Ovary (tissue), 10 donors: ENCODE measurements at places on chromosomes 4 and X. TPM values are rescaled to one million over a fixed set of nuclear protein-coding genes. Genes with fewer than 3 reads are reported as not detected.

DNA sequence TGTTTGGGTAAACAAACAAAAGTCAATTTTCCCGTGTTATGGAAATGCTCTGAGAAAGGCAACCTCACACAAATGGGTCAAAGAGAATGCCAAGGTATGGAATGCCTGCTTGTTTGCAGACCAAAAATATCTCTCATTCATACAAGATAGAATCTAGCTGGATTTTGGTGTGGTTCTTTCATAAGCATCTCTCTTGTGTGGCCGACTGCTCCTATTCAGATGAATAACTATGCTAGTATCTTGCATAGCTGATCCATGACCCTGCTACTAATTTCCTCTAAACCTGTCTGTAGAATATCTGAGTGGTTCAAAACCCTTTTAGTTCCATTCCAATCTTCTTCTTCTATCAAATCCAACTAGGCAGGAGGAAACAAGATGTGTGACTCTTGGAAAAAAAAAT is 28.2 kb upstream of the SORBS2 start:
- H3K27ac ChIP-seq = no peak overlapping the region
- DNase-seq = no peak
- H3K27me3 ChIP-seq = no peaks in the 10 kb centered on the region
- no peaks in the 10 kb centered on the region for H3K36me3 ChIP-seq
- no peak overlapping the region for H3K4me3 ChIP-seq

DNA sequence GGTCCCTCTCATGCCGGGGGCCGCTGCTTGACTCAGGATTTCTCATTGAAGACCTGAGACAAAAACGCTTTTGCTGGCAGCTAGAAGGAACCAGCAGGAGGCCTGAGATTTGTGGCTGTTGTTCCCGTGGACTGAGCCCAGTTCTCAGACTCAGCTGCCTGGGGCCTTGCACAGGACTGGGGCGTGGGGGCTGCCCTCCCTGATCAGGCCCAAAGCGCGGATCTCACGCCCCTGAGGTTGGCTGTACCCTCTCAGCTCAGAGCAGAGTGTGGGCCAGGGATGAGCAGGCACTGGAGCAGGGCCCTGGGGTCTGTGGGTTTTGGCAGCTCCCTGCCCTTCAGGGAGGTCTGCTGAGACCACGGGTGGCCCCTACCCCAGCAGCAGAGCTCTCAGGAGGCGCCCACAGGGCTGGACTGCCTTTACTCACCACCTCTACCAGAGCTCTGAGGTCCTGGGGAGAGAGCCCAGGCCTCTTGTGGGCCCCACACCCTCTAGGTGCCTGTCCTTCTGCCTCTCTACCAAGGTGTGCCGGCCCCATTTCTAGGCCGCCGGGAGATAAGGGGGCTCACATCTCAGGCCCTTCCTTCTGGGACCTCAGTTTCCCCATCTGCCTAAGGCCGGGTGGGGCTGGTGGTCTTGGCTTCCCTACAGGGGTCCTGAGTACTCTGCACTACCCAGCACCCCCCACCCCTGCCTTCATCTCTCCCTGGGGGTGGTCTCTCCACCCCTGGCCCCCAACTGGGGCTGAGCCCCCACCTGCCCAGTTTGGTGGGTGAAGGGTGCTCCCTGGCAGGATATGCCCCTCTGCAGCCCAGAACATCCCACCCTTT is 5.6 kb downstream of the MSANTD1 start:
- H3K4me3 ChIP-seq = no peak overlapping the region
- H3K27ac ChIP-seq = no peak overlapping the region
- no peaks in the 10 kb centered on the region for H3K27me3 ChIP-seq
- H3K4me1 ChIP-seq = peaks cover 1% of the 10 kb centered on the region
- H3K36me3 ChIP-seq = no peaks in the 10 kb centered on the region

DNA sequence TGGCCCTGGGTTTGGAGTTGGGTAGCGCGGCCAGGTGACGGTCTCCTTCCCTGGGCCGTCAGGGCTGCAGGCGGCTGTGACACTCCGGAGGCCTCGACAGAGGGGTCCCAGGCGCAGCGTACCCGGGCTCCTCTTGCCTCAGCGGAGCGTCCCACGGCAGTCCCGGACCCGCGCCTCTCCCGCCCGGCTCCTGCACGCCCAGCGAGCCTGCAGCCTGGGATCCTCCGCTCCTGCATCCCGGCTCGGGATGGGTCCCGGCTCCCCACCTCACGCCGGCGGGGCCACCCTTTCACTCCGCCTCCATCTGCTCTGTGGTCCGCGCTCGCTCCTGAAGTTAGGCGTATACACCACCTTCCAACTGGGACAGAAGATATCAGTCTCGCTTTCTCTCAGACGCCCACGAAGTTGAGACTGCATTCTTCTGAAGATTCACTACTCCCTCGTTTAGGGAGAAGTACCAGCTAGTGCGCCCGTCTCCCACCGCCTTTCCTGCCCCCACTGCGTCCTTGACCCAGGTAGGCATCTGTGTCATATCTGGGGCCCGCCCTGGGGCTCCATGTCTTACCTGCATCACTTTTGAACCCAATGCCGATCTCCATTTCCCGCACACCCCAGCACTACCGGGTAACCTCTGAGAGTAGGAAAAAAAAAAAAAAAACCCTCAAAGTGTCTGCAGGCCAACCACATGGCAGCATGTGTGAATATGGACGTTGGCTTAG is 32.3 kb upstream of the KDR start:
- no peak for DNase-seq
- no peaks in the 10 kb centered on the region for H3K36me3 ChIP-seq
- H3K4me1 ChIP-seq = peaks cover 1% of the 10 kb centered on the region
- peak overlapping the region; percentile 5 for H3K4me3 ChIP-seq

DNA sequence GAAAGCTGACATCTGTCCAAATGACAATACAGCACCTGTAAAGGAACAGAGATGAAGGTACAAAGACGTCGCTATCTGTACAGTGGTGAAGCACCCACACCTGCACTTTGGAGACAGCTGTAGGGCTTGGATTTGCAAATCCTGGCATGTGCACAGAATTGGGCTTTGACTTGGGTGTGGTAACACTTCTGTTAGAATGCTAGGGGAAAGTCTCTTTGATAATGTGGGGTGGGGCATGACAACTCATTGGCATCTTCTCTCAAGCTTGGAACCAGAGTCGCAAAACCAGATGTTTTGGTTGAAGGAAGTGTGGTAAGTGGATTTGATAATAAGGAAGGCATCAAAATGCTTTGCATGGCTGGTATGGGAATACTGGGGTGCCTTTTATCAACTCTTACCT is 55.5 kb downstream of the VCX3B start:
- no peaks in the 10 kb centered on the region for H3K4me1 ChIP-seq
- H3K27me3 ChIP-seq = no peaks in the 10 kb centered on the region
- H3K36me3 ChIP-seq = no peaks in the 10 kb centered on the region
- no peak overlapping the region for H3K27ac ChIP-seq
- DNase-seq = no peak

DNA sequence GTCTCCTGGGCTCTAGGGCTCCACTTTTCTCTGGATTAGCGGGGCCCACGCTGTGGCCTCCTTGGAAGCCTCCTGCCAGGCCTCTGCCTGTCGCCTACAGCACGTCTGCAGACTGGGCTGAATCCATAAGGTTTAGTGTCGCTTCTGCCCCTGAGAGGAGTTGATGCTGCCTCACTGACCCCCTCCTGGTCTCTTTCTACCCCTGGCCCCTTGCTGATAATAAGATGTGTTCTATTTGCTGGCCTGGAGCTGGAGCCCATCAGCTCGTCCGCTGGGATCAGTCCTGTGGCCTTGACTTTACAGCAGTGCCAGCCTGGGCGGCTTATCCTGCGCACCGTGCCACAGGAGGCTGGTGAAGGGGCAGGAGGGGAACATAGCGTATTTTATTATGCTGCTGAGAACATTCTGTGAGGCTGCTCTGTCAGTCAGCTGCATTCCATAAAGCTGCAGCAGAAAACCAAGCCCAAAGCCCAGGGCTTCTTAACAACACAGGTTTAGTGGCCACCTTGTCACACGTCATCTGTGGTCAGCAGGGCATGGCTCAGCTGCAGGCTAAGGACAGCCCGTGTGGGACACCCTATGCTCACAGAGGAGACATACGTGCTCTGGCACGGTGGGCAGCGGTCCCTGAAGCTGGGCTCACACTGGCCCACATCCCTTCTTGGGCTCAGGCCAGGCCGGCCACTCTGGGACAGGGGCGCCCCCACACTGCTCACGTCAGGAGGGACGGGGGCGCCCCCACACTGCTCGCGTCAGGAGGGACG is 29.3 kb upstream of the HGFAC start:
- H3K27me3 ChIP-seq = no peaks in the 10 kb centered on the region
- DNase-seq = peak; percentile 28
- no peaks in the 10 kb centered on the region for H3K36me3 ChIP-seq
- peaks cover 12% of the 10 kb centered on the region for H3K4me1 ChIP-seq

- H3K27ac ChIP-seq = no peak overlapping the region
- H3K4me3 ChIP-seq = no peak overlapping the region
- no peaks in the 10 kb centered on the region for H3K36me3 ChIP-seq
- DNase-seq = no peak
- no peaks in the 10 kb centered on the region for H3K27me3 ChIP-seq
Measured at GRCh38 chrX:144275843-144276242, 392.0 kb downstream of the UBE2NL start.

DNA sequence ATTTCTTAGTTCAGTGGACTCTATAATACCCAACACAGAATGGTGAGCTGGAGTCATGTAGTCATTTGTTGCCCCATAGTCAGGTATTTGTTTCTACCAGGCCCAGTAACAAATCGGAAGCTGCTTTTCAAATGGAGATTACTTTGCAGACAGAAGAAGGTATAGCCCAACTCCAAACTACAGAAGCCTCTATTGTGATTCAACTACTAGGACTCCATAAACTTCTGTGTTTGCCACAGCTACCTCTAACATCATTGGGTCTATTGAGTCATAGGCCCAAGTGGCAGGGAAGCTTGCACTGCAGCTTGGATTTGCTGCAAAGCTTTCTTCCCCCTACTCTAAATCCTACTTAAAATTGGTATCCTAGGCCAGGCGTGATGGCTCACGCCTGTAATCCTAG is 148.8 kb upstream of the STK26 start:
- no peak overlapping the region for H3K27ac ChIP-seq
- no peaks in the 10 kb centered on the region for H3K4me1 ChIP-seq
- H3K4me3 ChIP-seq = no peak overlapping the region
- no peaks in the 10 kb centered on the region for H3K36me3 ChIP-seq

DNA sequence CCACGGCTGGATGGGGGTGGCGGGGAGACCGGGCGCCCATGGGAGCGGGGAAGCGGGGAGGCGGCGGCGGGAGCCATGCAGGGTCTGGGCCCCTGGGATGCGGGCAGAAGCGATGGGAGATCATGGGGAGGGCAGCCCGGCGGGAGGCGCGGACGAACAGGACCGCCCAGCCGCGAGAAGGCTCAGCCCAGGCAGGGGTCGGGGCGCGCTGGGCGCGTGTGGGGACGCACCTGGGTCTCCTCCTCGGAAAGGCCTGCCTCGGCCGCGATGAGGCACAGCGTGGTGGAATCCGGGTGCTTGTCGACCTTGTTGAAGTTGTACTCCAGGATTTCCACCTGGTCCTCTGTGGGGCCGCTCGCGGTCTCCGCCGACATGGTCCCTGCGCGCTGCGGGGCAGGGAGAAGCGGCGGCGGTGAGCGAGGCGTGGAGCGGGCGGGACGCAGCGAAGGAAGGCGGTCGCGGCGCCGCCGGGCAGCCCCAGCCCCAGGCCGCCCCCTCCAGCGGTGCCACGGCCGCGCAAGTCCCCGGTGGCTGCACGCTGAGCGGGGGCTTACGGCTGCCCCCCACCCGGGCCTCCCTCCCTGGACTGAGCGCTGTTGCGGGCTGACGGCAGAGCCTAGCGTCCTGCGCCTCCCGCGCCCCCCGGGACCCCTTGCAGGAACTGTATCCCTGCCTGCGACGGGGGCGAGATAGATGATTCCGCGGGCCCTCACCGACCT is 25.3 kb downstream of the HOPX start:
- peak overlapping the region; percentile 48 for H3K4me3 ChIP-seq
- peaks cover 2% of the 10 kb centered on the region for H3K27me3 ChIP-seq
- no peaks in the 10 kb centered on the region for H3K36me3 ChIP-seq
- DNase-seq = no peak
- peaks cover 5% of the 10 kb centered on the region for H3K4me1 ChIP-seq
- peak overlapping the region; percentile 30 for H3K27ac ChIP-seq

DNA sequence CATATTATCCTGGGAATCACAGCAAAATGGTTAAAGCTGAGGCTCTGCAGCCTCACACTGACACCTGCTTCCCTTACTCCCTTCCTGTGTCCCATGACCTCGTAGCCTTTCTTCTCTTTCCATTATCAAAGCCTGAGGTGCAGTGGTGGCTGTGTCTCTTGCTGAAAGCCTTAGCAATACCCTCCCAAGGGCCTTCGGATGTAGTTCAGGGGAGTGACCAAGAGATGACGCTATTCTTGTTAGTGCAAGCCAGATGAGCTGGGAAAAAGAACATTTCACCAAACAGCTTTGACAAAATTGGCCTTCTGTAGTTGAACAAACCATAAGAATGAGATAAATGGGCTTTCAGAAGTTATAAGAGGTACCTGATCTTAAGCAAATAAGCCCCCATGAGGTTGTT is 31.6 kb downstream of the SMIM10L2A start:
- H3K4me1 ChIP-seq = no peaks in the 10 kb centered on the region
- no peak overlapping the region for H3K27ac ChIP-seq
- H3K4me3 ChIP-seq = no peak overlapping the region
- DNase-seq = no peak

Gene DGAT2L6
- total RNA-seq = not detected

Gene SHROOM2
- total RNA-seq = 16.8 TPM
